B cell (primary cell): ENCODE measurements at places on chromosomes 4 and X.

- DNase-seq: no peak
These were observed 37.1 kb upstream of the SETD7 start for GRCh38 chr4:139593091-139593564.

GRCh38 chrX:66150163-66150562, 13.9 kb upstream of the HEPH start:
- DNase-seq: no peak

GRCh38 chr4:1249731-1250526, 999 bp upstream of the CTBP1 start:
- DNase-seq: no peak

- no peak for DNase-seq
These were observed 277.7 kb upstream of the CLNK start for GRCh38 chr4:10962246-10962645.

- DNase-seq: peak; percentile 18
These were observed 98.8 kb upstream of the IQCM start for GRCh38 chr4:149914119-149915115.

GRCh38 chr4:8503801-8504200, 63.2 kb downstream of the TRMT44 start:
- DNase-seq: no peak

DNA sequence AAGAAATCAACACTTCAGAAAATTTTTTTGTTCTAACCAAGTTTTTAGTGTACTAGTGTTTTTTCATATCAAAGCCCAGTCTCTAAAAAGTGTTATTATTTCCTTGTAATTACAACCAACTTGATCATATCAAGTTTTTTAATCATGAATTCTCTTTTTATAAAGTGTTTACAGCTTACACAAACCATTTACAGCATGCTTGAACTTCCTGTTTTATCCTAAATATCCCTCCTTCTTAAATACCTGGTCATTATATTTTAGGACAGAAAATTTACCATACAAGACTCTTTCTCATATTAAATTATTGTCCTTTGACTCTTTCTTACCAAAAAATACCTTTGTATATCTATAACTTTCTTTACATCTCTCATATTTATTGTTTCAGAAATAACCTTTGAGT, 89.4 kb upstream of the NPY2R start:
- DNase-seq: no peak

- no peak for DNase-seq
These were observed 379.3 kb upstream of the TENM3 start for GRCh38 chr4:181863856-181864255.

- no peak for DNase-seq
These were observed 115.4 kb downstream of the AFAP1 start for GRCh38 chr4:7824218-7824617.

GRCh38 chr4:88528861-88529260, 5.3 kb upstream of the PYURF start:
- DNase-seq: no peak

DNA sequence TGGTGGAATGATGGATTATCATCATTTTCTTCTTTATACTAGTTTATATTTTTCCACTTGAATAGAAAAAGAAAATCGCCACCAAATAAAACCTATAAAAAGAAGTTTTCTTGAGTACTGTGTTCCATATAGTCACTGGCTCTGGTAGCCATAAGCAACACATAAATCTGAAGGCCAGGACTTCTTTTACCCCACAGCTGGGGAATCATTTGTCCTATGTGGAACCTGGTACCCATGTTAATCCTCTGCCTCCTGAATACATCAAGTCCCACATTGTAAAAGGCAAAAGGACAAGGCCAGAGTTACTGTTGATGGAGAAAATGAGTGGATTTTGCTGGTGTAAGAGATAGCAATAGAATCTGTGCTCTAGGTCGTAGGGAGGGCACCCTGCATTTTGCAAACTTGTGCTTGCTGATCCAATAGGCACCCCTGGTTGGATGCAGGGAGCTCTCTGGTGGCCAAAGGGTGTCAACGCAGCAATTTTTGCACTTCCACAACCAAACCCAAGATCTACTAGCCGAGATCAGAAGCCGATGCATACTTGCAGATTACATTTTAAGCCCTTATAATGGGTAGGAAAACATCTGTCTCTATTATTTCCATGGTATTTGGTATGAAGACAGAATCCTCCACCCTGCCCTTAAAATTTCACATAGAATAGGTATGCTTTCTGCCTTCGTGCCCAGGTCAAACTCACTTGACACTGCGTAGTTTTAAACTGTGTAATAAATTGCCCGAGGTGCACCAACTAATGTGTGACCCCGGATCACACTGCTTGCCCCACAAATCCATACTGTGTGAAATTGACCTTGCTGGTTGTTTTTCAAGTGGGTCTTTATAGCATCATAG, 146.2 kb upstream of the SCML1 start:
- DNase-seq: no peak

GRCh38 chrX:138011468-138011867, 445.5 kb downstream of the ZIC3 start:
- no peak for DNase-seq

DNA sequence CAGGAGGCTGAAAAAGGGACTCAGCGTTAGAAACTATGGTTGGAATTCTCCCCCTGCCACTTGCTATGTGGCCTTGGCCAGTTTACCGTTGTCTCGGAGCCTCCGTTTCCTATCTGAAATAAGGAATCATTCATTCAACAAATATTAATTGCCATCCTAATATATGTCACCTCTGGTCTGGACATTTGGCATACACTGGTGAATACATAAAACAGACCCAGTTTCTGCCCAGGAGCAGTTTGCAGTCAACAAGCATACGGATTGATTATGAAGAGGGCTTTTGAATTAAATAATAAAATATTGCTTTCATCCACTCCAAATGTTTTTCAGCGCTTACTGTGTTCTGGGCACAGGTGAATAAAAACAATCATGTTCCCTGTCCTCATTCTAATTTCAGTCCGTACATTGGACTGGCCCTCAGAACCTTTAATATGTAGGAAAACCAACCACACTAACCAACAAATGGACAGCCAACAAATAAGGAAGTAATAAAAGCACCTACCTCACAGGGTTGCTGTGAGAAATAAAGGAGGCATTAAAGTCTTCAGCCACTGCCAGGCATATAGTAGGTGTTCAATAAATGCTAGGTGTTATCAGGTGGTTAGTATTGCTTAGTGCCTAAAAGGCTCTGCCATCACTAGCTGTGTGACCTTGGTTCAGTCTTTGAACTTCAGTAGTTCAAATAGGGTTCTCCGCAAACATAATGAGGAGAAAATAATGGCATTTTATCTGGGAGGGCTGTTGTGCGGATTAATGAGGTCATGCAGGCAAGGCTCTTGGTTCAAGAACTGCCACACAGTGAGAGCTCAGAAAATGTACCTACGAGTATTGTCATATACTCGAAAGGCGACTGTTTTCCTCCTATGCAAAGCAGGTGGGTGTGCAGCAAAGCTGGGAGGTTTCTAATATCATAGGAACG, 7.3 kb upstream of the GSX2 start:
- DNase-seq: peak; percentile 47

DNA sequence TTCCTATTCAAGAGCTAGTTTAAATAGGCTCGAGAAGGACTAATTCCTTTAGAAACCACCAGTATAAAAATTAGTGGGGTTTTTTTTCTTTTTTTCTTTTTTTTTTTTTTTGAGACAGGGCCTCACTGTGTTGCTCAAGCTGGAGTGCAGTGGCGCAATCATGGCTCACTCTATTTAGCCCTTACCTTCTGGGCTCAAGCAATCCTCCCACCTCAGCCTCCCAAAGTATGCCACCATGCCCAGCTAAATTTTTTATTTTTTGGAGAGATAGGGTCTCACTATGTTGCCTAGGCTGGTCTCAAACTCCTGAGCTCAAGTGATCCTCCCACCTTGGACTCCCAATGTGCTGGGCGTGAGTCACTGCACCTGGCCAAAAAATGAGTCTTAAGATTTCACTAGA, 52.8 kb downstream of the APOO start:
- DNase-seq: no peak

DNA sequence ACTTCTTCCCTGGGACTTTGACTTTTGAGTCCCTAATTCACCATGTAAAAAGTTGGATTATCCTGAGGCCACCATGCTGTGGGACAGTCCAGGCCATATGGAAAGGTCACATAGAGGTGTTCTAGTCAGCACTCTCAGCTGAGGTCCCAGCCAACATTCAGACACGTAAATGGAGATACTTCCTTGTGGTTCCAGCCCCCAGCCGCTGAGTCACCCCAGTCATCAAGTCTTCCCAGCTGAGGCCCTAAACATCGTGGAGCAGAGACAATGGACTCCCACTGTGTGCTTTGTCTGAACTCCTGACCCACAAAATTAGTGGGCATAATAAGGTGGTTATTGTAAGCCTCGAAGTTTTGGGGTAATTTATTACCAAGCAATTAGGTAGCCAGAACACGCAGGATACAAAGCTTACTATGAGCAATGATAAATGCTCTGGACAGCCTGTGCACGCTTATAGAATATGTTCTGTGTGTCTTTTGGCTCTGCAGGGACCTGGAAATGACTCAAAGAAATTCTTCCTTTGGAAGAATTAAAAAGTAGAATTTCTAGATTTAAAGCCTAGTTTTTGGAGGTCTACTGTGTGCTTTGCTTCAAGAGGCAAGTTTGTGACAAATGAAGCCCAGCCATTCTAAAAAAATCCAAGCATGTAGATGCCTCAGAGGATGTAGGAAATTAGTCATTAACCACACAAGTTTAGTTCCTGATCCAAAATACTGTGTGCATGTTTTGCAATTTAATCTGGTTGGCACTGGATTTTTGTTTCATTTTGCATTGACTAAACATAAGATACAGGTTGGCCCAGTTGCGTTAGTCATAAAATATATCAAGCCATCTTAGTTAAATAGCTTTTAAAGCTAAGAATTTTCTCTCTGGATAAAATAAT, 33.2 kb upstream of the SLC9A7 start:
- peak; percentile 3 for DNase-seq

GRCh38 chr4:136590440-136590839, 941.9 kb downstream of the PCDH18 start:
- no peak for DNase-seq

DNA sequence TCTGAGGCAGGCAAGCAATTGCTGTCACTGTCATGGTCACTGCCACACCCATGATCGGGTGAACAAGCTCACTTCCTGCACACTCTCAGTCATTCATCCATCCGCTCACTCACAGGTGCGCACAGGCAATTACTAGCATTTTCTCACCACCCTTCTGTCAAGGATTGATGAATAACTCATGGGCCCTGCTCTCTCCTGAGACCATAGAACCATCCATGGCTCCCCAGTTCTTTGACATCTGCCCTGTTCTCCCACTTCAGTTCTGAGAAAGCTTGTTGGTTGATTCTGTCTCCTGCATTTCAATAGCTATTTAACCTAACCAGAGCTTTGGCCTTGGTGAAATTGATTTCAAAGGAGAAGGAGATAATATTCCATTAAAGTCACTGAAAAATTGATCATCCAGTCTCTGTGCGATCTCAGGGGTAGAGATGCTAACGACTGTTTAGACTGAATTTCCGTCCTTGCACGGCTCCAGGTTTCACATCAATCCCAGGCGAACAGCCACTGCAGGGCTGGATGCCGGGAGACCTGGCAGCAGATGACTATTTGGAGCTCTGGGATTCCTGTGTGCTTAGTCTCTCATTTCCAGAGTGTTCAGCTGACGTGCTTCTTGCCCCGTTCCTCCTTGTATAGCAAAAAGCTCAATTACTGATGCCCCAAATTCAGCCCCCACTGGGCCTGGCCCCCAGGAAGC, 36.9 kb upstream of the ADRA2C start:
- DNase-seq: no peak

DNA sequence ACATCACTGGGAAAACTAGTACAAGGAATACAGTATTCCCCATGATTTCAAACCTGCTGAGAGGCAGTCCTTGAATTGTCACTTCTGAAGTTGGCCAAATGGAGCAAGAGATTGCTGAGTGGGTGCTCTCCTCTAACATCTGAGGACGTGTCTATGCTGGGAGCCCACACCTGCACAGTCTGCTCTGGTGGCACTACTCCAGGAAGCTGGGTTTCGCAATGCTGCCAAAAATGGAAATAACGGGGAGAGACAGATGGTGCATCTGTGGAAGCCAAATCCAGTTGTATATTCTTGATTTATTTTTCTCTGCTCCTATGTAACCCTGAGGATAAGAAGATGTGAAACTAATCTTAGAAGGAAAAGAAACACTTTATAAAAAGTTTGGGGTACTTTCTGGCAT, 240.1 kb upstream of the CTSO start:
- DNase-seq: no peak

GRCh38 chr4:152434011-152434410, 101.9 kb downstream of the FBXW7 start:
- peak; percentile 63 for DNase-seq

- DNase-seq: no peak
These were observed 55.0 kb downstream of the ATP11C start for GRCh38 chrX:139877710-139878414.

DNA sequence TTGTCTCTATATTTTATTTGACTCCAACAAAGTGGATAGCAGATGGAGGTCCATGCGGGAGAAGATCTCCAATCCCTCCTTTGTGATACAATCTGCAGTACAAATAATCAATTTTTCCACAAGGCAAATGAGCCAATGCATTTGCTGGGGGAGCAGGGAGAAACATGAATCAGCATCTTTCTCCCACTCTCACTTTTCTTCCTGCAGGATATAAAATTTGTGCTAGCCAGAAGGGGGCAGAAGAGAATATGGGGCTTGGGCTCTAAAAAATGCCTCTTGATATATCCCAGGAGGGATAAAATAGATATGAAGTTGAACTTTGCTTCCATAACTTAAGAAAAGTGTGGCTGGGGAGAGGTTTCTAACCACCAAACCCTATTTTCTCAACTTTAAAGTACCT, 38.3 kb upstream of the CWH43 start:
- DNase-seq: no peak

DNA sequence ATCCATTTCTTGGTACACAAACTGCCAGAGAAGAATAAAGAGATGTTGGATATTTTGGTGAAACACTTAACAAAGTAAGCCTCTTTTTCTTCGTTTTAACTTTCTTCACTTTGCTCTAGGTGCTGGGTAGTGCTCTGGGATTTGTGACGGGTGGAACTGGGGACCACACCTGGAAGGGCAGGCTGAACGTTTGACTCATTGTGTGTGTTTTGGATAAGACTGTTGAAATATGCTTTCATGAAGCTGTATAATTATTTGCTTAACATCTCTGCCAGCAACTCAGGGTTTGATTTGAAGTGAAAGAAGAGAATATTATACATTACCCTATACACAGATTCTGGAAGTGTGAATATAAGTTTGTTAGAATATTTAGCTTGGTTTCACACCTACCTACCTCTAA, 233.2 kb downstream of the ARHGAP10 start:
- DNase-seq: no peak

GRCh38 chrX:54043056-54043455, 1.2 kb downstream of the PHF8 start:
- no peak for DNase-seq

- no peak for DNase-seq
These were observed 451.2 kb downstream of the FAT4 start for GRCh38 chr4:125765941-125766340.

DNA sequence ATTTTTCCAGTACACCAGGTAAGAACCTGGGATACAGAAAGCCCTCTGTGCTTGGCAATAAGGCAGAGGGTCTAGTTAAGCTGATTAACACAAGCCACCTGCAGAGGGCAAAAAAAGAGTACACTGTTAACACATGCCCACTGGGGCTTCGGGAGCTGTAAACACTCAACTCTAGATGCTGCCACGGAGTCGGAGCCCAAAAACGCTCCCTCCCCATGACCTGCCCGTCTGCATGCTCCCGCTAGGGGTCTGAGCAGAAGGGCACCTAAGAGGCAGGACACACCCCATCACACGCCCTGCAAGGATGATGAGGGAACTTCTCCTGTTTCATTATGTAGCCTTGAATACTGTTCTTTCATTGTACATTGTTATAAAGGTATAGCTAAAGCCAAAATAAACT, 715.6 kb upstream of the AADAT start:
- no peak for DNase-seq

GRCh38 chrX:39854772-39855747, 242.7 kb downstream of the BCOR start:
- peak; percentile 78 for DNase-seq
